NCI-H526 (cell line): ENCODE measurements at places on chromosomes 13 and 19.

DNA sequence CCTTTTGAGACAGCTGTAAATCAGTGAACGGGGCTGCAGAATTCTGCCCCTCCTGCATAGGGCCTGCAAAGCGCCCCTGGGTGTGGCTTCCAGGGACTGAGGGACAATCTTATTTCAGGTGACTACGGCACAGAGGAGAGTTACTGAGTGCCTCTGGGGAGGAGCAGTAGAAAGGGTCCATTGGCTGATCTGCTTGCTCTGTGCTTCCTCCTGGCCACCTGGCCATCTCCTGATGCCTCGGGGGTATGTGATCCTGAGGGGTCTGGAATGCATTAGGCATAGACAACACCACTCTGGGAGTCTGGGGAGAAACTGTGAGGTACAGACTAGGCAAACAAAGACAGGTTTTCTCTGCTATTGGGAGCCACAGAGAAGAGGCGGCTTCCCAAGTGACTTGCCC lies 2.8 kb downstream of the KCTD15 start:
- no peak for DNase-seq

- no peak for DNase-seq
Observed at GRCh38 chr19:24046550-24046949, 40.4 kb upstream of the ZNF254 start.

DNA sequence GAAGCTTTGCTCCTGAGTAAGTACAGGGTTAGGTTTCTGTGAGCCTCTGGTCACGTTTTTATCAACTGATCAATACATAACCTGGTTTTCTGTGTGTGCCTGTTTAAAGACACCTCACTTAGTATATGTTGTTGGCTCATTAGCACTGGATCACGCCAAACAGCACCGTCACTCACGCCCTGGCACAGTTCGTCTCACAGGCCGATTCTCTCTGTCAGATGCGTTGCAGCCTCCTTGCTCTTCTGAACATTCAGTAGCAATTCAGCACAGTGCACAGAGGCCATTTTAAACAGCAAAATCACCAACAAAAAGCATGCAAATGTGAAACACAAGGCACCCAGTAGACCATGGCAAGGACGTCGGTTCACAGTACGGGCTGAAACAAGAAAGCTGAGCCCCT lies 288.5 kb downstream of the IRS2 start:
- DNase-seq, result peak; percentile 76

GRCh38 chr13:20521364-20522115 lies 4.1 kb downstream of the CRYL1 start:
- DNase-seq, result no peak

GRCh38 chr13:77986713-77987112 lies 68.1 kb upstream of the EDNRB start:
- no peak for DNase-seq

DNA sequence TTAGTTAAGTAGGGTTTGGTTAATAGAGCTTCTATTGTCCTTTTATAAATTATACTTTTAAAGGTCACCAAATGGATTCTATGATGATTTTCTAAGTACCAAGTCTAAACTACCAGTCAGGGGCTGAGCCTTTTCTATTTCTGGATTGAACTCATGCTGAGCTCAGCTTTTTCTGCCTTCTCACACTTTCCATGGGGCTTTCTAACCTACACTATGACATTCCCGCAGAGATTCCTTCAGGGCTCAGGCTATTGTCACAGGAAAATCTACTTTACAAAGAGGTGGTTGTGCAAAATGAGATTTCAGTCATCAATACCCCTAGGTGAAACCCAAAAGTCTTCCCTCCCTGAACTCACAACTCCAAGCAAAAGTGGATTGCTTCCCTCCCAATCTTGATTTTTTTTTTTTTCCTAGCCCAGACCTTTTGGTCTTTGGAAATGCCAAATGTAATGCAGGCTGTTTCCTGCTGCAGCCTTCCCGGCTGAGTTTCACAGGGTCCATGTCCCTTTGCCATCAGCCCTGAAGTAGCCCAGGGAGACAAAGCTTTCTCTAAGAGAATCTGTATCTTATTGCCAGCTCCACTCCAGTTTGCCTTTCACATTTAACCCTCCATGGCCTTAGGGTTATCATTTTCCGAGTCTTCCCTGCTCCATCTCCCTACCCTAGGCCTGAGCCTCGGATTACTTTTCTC lies 13.6 kb downstream of the C13orf42 start:
- no peak for DNase-seq

DNA sequence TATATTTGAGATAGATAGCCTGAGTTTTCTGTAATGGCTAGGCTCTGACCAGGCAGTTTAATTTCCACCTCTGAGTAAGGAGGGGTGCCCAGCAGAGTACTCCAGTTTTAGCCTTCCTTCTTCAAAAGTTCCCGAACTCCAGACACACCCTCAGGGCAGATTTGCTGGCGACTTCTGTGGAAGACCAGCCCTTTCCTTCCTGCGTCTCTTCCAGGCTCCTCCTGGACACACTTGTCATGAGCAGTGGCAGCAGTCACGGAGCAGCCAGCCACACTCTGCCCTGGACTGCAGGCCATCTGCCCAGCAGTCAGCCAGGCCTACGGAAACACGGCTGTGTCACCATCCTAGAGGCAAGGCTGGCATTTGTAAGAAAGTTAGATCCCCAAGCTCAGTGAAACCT lies 6.6 kb upstream of the FLT1 start:
- DNase-seq, result no peak

- no peak for DNase-seq
Observed at GRCh38 chr19:18073197-18073596, 13.5 kb downstream of the IL12RB1 start.

DNA sequence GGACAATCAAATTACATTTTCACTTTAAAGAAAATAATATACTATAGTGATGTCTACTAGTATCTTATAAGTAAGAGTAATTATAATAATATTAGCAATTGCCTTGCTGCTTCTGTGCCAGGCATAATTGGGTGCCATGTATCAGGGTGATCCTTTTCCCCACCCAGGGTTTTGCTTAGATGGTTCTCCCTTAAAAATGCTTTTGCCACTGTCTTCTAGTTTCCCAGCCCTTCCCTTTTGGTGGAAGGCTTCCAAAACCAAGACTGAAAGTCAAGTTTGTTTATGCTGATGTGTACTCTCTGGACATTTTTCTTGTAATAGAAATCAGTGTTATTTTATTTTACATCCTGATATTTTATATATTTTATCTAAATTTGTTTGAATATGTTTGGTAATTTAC lies 77.8 kb downstream of the ITGBL1 start:
- DNase-seq, result no peak

DNA sequence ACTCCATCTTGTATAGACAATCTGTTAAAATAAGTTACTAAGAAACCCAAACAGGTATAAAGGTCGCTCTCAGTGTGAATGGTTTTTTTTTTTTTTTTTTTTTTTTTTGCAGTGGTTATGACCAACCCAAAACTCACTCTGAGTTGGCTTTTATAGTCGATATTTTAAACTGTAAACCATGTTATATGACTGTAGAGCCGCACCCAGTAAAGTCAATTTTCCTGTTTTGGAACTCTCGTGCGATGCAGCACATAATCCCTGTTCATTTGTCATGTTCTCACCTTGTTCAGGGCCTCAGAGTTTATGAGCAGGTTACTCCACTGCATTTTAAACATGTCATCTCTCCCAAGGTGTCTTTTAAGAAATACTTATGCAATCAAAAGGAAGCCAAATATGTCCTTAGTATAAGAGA lies 112.5 kb downstream of the KLF5 start:
- no peak for DNase-seq

- DNase-seq, result no peak
Observed at GRCh38 chr19:4347521-4347920, 4.2 kb downstream of the MPND start.

- DNase-seq, result no peak
Observed at GRCh38 chr13:46799139-46799538, 2.2 kb upstream of the ESD start.

DNA sequence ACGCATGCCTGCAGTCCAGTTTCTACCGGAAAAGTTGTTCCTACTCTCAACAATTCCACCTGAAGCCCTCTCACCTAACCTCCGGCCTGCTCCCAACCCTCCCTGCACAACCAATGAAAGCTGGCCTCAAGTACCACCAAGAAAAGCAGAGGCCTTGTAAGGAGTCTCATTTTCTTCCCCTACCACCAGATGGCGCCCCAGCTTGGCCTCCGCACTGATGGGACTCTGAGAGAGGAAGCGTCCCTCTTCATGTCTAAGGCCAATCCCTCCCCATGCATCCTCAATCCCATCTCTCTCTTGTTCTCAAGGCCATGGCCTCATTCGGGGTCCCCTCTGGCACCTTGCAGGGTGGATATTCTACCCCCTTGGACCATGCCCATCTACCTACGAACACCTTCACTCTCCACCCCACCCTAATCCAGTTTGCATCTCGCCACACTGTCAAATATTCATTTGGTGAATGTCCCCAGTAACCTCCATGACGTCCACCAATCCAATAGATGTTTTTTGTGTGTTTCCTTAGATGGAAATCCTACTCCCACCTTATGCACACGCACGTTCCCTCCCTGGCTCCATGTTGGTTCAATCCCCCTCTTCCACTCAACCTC lies 412.8 kb downstream of the ZNF536 start:
- DNase-seq, result peak; percentile 75

GRCh38 chr13:93227878-93228642 lies 1.5 kb downstream of the GPC6 start:
- DNase-seq, result peak; percentile 95

DNA sequence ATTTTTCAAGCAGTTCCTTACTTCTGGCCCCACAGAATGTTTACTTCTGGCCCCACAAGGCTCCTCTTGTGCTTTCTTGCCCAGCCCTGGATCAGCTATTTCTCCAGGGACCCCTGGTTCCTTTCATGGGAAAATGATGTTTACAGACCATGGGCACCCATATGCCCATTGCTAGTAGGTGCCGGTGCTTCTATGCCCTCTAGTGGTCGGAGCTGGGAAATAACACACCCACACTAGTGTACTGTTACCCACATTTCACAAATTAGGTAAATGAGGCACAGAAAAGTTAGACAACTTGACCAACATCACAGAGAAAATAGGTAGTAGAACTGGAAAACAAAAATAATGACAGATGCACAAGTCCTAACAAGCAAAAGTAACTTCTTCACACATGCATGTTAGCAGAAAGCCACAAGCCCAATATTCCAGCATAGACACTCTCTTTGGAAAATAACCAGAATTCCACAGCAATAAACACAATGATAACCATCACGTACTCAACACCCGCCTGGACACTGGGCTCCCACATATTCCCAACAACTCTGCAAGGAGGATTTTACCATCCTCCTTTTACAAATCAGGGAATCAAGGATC lies 1.3 kb upstream of the CEACAM6 start:
- DNase-seq, result no peak

DNA sequence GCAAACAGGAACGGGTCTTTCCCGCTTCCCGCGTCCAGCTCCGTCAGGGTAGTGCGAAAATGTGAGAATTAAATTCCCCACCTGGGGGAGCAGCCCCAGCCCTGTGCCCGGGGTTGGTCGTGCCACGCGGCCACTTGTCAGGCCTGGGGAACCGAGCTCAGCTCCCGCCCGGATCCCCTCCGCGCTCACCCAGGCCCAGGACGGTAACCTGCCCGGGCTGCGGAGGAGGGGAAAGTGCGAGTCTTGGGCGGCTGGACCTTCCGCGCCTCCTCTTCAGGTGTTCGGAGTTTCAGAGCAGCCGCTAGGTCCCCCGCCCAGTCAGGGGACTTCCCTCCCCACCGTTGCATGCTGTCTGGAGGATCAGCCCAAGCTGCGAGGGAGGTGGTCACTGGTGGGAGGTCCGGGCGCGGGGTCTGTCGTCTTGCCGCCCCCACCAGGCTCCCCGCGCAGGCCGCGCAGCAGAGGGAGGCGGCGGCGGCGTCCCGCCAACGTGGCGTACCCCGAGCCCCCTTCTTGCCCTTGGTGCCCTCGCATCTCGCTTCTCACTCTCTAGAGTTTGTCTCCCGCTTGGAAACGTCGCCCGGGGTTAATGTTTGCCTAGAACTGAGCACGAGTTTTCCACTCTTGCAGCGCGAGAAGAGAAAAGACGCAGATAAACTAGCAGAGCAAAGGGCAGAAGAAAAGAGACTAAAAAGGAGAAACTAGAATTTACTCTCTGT lies 8.1 kb downstream of the URAD start:
- DNase-seq, result no peak

- no peak for DNase-seq
Observed at GRCh38 chr13:90690458-90691080, 656.9 kb upstream of the MIR17HG start.

DNA sequence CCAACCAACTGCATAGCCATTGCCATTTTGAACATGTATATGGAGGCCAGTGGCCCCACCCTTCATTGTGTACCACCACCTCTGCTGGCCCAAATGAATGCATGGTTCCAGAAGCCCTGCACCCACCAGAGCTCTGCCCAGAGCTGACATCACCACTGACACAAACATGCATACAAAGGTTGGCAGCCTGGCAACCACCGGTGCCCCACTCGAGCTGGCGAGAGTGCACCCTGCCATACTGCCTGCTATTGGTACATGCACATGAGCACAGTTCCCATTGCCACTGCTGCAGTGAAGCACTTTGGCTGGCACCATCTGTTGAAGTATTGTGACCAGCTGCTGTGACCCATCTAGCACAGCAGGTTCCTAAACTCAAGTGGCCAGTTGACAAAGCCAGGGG lies 1564.9 kb downstream of the OLFM4 start:
- DNase-seq, result no peak

DNA sequence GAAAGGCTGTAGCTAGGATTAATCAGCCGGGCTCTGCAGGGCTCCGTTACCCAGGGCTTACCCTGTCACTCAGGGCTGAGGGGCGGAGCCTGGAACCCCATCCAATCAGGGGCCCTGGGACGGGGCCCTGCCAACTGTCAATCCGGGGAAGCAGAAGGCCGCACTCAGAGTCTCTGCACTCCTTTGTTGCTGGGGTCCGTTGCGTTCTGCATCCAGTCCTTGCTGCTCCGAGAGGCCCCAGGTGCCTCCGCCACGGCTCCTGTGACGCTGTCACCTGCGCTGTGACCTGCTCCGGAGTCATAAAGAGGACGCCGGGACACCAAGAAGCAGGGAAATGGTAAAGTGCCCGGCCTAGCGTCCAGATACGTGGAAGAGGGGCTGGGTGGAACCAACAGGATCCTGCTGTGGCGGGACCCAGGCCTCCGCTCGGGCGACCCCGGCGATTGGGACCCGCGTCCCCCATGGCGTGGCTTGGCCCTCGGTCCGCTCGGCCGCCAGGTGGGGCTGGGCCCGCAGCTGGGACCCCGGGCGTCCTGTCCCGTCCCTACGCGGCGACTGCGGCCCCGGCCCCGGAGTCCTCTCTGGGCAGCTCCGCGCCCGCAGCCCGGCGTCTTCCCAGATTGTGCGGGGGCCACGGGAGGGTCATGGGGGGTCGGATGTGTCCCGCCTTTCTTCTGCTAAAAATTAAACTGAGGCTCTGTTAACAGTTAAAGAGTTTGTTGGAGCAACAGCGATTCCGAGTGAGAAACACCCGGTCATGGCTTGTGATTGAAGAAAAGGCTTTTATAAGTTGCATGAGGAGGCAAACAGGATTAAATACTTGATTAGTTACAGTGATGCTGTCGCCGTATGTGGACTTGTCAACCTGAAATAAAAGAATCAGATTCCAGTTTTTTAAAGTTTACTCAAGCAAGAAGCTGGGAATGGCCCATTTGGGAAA lies at the start of gene ZNF491:
ZNF491 (plus strand) TSS at position 133 of the 940 bp plus-strand sequence. CDS start 7,431 bp downstream, outside the sequence.
- DNase-seq, result peak; percentile 92

- DNase-seq, result no peak
Observed at GRCh38 chr19:31160336-31160926, 188.8 kb downstream of the TSHZ3 start.
